Amygdala (tissue), 56 donors: ENCODE measurements at places on chromosomes 12 and 14.

GRCh38 chr14:89164168-89165073 lies 252.6 kb downstream of the FOXN3 start:
- DNase-seq: no peak

- no peak for DNase-seq
Measured at GRCh38 chr12:119176267-119177055, 2.3 kb upstream of the HSPB8 start.

- no peak for DNase-seq
Measured at GRCh38 chr12:111359231-111359913, 9.5 kb downstream of the PHETA1 start.

GRCh38 chr14:102646615-102647014 lies 54.2 kb downstream of the RCOR1 start:
- DNase-seq: no peak

- DNase-seq: no peak
Measured at GRCh38 chr14:106308839-106309389, 782.5 kb downstream of the TMEM121 start.

- DNase-seq: no peak
Measured at GRCh38 chr12:132222096-132222807, 78.0 kb downstream of the NOC4L start.

GRCh38 chr12:22355011-22355580 lies 20.6 kb upstream of the ST8SIA1 start:
- no peak for DNase-seq

GRCh38 chr14:28653521-28653920 lies 113.1 kb upstream of the FOXG1 start:
- no peak for DNase-seq

- DNase-seq: no peak
Measured at GRCh38 chr14:72518809-72519377, 375.0 kb downstream of the DPF3 start.

DNA sequence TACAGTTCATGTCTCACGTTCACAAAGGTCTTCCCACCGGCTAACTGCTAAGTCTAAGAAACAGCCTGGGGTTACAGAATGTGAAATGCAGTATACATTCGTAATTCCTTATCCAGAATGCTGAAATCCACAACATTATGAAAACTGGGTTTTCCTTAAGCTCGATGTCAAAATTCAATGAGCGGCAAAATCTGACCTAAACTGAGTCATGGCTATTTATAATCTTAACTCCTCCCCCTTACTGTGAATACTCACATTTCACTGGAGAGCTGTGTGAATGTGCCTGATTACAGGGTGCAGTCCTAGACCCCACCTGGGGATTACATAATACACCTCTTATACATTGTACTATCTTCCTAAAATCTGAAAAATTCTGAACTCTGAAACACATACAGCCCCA lies 35.3 kb downstream of the STX2 start:
- DNase-seq: no peak

DNA sequence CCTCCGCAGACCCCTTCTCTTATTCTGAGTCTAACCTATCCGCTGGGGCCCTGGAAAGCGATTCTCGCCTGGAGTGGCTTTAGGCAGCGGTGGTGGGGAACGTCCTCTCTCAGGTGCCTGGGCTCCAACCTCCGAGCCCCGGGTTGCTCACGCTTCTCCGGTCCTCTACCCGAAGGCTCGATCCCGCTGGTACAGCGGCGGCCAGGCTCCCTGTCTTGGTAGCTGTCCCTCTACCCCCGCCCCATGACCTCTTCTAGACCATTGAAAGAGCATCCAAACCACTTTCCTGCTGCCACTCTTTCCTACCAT lies 505 bp upstream of the HEBP1 start:
- no peak for DNase-seq

DNA sequence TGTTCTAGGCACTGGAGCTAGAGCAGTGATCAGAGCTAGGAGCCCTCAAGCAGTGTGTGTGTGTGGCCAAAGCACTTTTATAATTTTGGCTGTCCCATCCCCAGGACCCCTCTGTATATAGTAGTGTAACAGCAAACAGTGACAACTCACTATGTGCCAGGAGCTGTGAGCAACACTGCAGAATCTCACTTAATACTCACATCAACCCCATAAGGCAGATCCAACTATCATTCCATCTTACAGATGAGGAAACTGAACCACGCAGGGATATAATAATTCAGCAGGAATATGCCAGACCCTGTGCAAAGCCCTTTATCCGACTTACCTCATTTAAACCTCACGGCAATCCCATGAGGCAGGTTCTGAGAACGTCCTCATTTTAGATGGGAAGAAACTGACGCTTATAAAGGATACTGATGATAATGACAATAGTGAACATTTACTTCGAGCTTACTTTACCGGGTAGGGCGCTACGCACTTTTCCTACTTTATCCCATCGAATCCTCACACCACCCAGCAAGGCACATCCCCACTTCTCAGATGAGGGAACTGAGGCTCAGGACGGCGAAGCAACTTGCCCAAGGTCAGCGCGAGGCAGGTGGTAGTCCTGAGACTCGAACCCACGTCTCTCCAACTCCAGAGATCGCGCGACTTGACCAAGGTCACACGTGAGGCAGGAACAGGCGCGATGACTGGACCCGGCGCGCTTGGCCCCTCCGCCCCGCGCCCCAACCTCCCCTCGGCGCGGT lies 687 bp downstream of the RAB35 start:
- DNase-seq: no peak

DNA sequence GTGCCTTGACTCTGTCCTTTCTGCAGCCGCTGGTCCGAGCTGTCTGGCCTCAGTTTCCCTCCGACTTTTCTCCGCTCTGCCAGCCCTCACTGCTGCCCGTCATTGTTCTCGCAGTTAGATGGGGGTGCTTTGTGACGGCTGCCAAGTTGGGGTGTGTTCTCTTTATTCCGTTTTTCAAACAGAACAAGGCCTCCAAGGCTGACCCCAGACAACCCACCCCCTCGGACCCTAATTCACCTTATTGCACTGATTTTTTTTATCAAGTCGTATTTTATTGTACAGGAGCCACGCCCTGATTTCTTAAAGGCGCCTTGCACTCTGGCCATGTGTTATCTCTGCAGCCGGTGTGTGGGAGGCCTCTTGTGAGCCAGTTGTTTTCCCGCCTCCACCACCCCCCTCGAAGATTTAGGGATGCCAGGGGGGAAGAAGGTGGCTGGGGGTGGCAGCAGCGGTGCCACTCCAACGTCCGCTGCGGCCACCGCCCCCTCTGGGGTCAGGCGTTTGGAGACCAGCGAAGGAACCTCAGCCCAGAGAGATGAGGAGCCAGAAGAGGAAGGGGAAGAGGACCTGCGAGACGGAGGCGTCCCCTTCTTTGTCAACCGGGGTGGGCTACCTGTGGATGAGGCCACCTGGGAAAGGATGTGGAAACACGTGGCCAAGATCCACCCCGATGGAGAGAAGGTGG lies 1.3 kb downstream of the VASH1 start:
- DNase-seq: no peak

DNA sequence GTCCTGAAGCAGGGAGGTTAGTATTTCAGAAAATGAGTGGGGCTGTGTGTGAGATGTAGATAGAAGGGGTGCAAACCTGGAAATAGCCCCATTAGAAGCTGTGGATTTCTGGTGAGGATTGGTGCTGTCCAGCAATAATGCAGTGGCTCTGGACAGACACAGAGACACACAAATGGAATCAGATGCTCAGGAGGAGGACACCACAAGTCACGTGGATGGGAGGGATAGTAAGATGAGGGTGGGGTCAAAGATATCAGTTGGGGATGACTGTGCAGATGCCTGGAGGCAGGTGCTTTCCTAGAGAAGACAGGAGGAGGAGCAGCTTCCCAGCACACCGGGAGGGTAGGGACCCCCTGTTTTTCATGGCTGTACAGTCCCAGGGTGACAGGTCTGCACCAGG lies 136.5 kb downstream of the PLXNC1 start:
- DNase-seq: no peak

DNA sequence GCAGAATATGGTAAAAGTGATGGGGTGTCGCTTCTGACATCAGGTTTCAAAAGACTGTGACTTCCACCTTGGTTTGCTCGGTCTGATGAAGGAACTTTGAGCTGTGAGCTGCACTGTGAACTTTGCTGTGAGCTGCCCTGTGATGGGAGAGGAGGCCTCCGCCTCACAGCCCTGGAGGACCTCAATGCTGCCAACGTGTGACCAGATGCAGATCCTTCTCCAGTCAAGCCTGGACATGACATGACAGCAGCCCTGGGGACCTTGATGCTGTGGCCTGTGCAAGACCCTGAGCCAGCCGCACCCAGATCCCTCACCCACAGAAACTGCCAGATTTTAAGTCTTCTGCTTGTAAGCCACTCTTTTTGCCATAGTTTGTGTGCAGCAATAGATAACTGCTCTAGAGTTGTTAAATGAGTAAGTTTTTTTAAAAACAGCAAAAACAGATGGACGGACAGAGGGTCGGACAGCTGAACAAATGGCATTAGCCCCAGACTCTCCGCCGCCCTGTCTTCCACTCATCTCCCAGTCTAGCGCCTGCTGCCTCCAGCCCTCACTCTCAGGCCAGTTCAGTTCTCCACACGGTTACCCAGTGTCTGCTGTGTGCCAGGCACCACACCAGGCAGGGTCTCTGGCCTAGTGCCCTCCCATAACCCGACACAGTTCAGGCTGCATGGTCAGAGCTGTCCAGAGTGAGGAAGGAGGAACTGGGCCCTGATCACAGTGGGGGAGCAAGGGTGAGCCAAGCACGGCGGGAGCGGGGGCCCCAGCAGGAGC lies 13.1 kb upstream of the LRTM2 start:
- no peak for DNase-seq

DNA sequence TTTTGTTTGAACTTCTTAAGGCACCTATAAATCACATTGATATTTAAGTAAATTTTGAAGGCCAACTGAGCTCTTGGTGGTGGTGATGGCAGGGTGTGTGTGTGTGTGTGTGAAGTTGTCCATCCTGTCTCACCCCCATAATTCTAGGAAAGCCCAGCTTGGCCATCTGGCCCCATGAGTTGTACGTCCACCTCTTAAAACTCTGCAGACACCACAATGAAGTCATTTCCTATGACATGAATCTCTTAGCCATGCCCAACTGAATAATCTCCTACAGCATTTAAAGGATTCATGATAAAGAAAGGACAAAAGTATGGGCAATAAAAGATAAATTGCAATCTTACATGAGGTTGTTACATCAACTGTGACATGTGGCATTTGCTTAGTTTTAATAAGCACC lies 123.4 kb downstream of the TTC7B start:
- DNase-seq: no peak

DNA sequence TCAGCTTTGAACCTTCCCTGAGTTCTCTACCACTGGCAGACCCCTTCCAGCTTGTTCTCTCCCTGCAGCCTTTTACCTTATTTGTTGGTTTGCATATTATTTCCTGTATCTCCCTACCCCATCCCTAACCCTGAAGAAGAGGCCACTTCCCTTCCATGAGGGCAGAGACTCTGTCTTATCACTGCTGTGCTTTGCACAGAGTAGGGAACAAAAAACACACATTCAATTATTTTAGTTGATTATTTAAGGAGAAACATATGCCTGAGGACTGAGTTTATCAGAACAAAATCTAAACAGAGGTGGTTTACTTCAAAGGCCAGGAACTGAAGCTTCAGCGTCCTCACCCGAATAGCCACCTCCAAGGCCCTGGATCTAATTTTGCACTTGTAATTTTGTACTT lies 111.7 kb upstream of the RFLNA start:
- DNase-seq: no peak

DNA sequence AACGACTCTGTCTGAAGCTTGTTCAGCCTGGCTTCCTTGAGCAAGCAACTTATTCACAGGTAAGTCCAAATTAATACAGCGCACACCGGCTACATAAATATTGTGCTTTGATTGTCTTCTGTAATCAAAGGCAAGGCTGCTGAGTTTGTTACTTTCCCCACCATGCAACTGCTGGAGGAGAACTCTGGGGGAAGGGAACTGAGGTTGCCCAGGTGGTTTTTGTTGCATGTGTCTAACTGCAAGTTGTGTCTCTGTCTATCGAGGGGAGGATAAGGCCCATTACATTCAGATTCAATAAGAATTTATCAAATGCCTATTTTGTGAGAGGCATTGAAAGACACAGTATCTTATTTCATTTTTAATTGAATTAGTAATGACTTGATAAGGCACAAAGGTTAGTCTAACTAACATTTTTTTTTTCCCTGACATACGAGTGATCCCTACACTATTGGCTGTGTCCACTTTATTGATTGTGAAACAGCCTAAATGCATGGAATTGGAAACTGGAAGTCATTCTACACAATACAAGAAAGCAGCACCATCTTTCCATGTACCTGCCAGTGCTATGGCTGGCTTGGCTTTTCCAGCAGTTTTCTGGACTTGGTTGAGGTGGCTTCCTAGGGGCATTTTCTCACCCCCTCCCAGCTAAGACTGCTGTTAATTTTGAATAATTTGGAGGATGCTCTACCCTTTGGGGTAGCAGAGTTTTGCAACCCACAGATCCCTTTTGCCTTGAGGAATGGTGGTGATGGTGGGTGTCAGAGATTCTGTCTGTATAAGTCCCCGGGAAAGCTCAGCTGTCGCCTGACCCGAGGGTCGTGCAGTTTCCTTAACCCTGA lies 951 bp upstream of the CHST11 start:
- no peak for DNase-seq

- DNase-seq: no peak
Measured at GRCh38 chr14:99072956-99073355, 199.0 kb downstream of the BCL11B start.

GRCh38 chr12:45214749-45215418 lies 1.0 kb upstream of the ANO6 start:
- no peak for DNase-seq

GRCh38 chr14:93959239-93960107 lies 16.9 kb downstream of the ASB2 start:
- no peak for DNase-seq

DNA sequence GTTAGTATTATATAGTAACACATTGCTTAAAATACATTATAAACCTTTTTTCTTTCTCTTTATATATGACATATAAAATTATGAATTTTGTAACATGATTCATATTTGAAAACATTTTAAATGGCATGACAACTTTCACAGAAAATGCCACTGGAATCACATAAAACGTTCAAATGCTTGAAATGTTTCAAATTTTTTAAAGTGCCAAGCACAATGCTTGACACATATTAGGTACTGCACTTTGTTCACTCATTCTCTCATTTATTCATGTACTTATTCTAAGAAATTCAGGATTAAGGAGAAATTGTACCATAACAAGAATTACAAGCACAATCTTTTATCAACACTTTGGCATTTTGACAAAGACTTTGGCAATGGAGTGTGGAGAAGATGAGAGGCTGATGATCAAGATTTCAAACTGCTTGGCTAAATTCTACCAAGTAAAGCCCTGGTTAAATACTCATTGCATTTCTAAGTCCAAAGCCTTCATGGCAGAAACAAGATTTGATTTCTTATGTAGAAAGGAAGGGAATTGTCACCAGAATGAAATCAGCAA lies 232.2 kb downstream of the C12orf50 start:
- DNase-seq: no peak

GRCh38 chr14:30559638-30560091 lies 707 bp downstream of the G2E3 start:
- no peak for DNase-seq

GRCh38 chr12:132178801-132179401 lies 34.6 kb downstream of the NOC4L start:
- no peak for DNase-seq

GRCh38 chr12:117213295-117213808 lies 23.1 kb upstream of the FBXO21 start:
- DNase-seq: no peak

GRCh38 chr12:55695349-55695748 lies 12.4 kb downstream of the ITGA7 start:
- no peak for DNase-seq
